ENCODE measurements at places on chromosomes 1 and 21. TPM values are rescaled to one million over a fixed set of nuclear protein-coding genes. Genes with fewer than 3 reads are reported as not detected.

- no peak for DNase-seq
Observed at GRCh38 chr1:53410100-53410541, 49.1 kb upstream of the DMRTB1 start.

GRCh38 chr1:207414606-207415108 is 39.5 kb upstream of the CR2 start:
- DNase-seq: no peak

DNA sequence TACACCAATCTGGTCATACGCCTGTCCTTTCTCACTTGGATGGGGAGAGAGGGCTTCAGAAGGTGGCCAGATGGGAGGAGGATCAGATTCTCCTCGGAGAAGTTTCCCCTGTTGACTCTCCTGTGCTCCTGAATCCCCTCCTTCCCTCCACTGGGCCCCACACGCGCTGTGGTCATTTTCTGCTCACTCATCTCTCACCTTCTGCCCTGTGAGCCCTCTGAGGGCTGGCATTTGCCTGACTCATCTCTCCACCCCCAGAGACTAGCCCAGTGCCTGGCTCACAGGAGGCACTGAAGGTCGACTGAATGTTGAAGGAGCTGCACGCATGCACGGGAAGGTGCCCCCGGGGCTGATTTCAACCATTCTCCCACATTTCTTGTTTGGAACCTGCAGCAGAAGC is 14.2 kb downstream of the ABCA4 start:
- DNase-seq: no peak

The ZBTB18 gene
- total RNA-seq: 31.0 TPM

The VANGL2 gene
- 2.0 TPM for total RNA-seq
